NCI-H446 treated with DMSO at 0.1 percent for 48 hours (cell line): ENCODE measurements at places on chromosomes 5 and 9.

DNA sequence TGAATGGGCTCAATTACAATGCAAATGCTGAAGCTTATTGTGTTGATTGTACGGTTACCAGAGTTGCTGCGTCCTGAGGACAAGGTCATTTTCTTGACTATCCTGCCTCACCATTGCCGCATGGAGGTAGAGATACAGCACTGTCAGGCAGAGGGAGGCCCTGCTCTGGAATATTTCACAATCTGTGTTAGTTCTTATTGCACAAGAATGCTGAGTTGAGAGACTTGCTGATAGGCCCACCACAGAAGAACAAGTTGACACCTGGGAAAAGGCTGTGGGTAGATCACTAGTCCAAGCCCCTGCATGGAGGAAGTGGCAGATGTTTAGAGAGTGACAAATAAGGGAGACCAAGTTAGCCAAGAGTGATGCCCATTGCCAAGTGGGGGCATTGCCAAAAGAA, 344.5 kb upstream of the ITGA1 start:
- DNase-seq: peak; percentile 43

- DNase-seq: no peak
These were observed 932 bp downstream of the SLC12A2 start for GRCh38 chr5:128084228-128085167.

GRCh38 chr5:63963080-63963735, 963 bp upstream of the HTR1A start:
- peak; percentile 52 for DNase-seq

DNA sequence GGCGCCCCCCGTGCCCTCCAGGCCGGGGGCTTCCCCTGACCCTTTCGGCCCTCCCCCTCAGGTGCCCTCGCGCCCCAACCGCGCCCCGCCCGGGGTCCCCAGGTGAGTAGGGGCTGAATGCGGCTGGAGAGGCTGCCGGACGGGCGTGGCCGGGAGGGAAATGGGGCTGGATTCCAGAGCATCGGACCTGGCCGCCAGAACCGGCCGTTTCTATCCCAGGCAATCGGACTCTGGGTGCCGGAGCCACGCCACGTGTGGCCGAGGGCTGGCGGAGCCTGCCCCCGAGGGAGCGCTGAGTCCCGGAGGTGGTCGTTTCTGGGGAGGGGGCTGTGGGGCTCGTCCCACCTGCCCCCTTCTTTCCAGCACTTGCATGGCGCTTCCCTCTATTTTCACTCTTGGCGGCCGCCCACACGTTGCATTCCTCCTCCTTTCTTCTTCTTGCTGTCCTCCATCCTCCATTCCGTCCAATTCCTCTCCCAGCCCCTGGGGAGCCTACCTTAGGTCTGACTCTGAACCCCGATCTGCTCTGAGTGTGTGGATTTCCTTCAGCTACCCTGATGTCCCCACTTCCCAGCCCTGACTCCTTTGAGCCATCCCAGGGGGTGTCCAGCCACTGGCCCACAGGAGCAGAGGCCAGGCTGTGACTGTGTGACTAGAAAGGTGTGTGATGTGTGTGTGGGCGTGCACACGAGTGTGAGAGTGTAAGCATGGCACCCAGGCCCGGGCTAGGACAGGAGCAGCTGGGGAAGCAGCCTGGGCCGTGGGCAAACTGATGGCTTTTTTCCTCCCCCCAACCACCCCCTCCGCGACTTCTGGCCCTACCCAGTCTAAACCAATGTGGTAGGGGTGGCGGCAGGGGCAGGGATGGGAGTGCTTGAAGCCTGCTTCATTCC, 24.7 kb downstream of the GOLGA2 start:
- DNase-seq: no peak

- no peak for DNase-seq
These were observed 50.8 kb downstream of the HMGCR start for GRCh38 chr5:75387806-75388205.

GRCh38 chr5:91245871-91246270, 137.2 kb downstream of the ARRDC3 start:
- DNase-seq: no peak

GRCh38 chr5:39835371-39835770, 410.6 kb upstream of the DAB2 start:
- no peak for DNase-seq

DNA sequence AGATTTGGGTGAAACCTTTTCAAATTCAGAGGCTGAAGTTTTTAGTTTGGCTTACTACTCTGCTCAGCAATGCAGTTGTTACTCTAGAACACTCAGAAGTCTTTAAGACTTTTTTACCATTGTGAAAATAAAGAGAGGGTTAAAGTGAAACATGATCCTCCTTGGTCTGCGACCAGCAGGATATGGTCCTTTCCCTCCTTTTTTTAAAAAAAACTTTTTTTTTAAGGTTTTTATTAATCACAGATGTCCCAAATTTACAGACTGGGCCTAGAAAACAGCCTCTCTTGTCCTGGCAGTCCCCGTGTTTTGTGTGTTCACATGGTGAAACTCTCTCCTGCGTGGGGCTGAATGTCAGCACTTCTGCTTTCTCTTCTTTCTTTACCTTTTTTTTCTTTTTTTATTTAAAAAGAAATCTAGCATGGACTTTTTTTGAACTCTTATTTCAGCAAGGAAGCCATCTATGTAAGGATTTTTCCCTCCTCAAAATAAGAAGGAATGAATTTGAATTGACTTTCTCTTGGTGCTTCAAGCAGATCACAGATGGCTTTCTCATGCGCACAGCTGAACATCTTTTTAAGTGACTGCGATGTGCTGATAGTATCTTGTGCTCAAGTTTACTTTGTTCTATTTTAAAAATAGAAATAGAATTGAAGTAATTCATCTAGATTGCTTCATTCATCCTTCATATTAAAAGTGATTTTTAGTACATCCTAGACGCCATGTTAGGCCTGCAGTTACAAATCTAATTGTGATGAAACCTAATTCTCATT, 128.7 kb upstream of the OTULINL start:
- no peak for DNase-seq

- DNase-seq: no peak
These were observed 48.9 kb downstream of the PRR16 start for GRCh38 chr5:120512791-120513650.

DNA sequence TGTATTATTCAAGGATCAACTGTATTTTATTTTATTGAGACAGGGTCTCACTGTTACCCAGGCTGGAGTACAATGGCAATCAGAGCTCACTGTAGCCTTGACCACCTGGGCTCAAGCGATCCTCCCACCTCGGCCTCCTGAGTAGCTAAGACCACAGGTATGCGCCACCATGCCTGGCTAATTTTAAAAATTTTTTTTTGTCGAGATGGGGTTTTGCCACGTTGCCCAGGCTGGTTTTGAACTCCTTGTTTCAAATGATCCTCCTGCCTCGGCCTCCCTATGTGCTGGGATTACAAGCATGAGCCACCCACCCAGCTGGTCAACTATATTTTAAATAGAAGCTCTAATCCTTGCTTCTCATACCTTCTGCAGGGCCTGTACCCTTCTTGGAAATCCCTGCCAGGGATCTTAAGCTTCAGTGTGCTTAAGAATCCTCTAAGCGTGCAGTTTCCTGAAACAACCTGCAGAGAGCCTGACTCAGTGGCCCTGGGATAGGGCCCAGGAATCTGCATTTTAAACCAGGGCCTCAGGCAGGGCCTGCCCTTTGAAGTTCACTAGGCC, 2.9 kb downstream of the AKNA start:
- DNase-seq: no peak

- DNase-seq: no peak
These were observed 393.0 kb downstream of the NTRK2 start for GRCh38 chr9:85062385-85063022.

GRCh38 chr5:139761057-139761450, 34.6 kb upstream of the PSD2 start:
- DNase-seq: no peak

GRCh38 chr9:90807006-90807405, 5.4 kb downstream of the SYK start:
- no peak for DNase-seq

DNA sequence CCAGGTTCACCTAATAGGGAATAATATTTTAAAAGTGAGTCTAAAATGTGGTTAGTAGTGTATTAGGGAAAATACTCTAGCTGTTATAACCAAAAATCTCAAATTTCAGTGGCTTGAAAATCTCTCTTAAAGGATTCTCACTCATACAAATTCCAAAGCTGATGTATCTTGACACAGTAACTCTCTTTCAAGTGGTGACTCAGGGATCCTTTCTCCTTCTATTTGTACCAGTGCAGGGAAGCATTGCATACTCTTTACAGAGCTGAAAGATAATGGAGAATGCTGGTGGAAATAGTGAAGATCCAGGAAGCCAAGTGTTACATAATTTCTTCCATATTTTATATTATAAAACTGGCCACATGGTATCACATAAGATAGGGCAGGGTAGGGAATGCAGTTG, 560.2 kb upstream of the CDH9 start:
- DNase-seq: no peak

DNA sequence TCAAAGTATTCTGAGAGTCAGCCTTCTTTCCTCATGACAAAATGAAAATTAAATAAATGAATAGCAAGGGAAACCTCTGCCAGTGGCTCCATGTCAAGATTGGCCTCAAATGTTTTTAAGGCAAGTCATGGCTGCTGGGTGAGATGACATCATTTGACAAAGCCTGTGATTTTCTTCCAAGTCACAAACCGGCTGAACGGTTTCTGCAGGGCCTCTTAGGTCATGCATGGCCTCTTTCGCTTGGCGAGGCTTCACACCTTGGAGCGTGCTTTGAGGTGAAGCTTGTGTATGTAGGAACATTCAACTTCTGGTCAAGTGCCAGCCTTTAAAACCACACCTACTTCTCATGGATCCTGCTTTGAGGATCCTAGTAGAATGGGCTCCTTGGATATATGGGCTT, 161.0 kb upstream of the ZNF618 start:
- no peak for DNase-seq

GRCh38 chr9:98873951-98874371, 66.5 kb downstream of the GALNT12 start:
- DNase-seq: no peak

GRCh38 chr5:12169536-12169935, 265.3 kb upstream of the CTNND2 start:
- no peak for DNase-seq

DNA sequence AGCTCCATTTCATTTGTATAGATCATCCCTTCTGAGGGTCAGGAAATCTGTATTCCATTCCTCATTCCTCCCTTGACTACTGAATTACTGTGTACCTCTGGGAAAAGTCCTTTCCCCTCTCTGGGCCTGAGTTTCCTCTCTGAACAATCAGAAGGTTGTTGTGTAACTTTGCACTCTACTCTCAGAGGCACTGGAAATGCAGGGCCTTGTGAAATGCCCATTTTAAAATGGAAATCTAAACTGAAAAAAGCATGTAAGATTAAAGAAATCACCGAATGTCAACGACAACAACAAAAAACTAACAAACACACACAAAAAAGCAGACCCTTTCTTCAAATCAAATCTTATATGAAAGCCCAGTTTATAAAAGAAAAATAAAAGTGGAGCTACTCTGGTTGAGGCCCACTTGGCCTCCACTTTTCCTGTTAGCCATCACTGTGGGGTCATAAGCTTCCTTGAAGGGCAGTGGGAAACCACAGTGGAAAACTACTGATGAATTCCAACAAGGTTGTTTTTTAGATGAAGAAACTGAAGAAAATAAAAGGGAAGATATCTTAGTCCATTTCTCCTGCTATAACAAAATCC, 21.6 kb upstream of the GRPEL2 start:
- no peak for DNase-seq

DNA sequence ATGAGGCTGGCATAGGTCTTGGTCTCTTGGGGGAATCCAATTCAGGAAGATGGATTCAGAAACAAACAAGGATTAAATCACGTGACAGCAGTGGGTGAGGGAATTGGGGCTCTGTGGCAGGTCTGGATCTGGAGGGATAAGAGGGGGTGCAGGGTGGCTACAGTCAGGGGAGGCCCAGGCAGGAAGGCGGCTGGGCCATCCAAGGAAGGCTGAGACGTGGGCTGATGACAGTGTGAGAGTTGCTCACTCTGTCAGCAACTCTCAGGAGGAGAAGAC, 65.8 kb upstream of the COL5A1 start:
- DNase-seq: no peak
